Renal cortex interstitium (tissue), 15 donors: ENCODE measurements at places on chromosomes 7 and 10.

- no peak for DNase-seq
Measured at GRCh38 chr7:105677410-105677730, 96.1 kb upstream of the EFCAB10 start.

- DNase-seq, result no peak
Measured at GRCh38 chr10:14667781-14668180, 106.9 kb downstream of the FAM107B start.

- no peak for DNase-seq
Measured at GRCh38 chr7:48052748-48053147, 17.4 kb downstream of the C7orf57 start.

DNA sequence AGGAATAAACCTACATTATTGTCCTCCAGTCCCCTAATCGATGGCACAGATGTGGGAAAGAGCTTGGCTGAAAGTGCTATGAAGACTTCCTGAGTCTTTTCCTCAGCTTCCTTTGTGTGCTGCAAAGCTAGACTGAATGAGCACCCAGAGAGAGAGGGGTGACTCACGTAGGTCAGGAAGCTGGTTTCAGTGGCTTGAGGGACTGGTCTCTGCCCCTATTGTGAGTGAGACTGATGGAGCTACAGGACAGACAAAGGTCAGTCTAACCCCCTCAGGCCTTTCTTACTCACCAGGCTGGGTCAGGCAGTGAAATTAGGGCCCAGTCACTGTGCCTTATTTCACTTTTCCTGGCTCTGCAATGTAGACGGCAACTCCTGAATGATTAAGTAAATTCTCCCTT, 171.1 kb upstream of the GRB10 start:
- no peak for DNase-seq

DNA sequence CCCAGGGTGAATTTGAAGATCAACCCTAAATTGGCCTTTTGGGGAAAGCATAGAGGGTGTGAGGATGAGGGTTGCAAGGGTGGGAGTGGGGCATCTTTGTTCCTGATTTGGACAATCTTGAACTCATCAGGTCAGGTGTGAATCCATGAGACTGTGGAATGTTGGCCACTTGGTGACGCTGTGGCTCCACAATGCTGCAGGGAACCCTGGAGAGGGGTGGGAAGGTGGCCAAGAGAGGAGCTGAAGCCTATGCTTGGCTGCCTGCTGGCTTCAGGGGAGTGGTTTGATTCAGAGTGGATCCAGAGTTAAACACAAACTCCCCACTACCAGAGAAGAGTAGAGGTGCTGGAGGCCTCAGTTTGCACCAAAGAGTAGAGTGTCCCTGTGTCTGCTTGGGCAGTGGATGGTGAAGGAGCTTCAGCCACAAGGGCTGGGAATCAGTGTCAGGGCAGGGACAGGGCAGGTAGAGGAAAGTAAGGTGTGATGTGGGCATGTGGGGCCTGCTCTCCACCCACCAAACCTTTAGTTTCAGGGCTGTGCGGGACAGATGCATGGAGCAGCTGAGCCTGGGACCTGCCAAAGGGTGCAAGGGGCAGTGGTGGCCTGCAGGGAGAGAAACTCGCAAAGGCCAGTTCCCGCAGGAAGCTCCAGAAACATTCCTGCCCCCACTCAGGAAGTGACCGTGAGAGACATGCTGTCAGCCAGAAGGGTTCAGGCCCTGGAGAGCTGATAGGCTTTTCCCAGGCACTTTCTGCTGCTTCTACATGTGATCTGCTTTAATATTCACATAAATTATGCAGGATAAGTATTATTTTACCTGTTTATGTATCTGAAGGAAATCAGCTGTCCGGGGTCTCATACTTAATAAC, 81.0 kb upstream of the PRSS58 start:
- DNase-seq, result peak; percentile 19

DNA sequence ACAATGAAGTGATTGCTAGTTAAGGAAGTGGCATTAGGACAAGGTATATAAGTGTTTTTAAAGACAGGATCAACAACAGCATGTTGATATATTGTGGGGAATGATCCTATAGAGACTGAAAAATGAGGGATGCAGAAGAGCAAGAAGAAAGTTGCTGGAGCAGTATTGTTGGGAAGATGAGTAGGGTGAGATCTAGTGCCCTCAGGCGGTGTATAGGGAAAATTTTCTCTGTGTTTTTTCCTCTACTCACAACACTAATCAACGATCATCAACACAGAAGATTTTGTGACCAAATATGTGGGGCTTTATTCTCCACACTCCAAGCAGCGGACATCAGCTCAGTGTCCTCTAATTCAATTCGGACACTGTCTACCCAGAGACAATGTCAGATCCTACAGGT, 9.6 kb upstream of the PTTG1IP2 start:
- DNase-seq, result no peak

GRCh38 chr10:27716521-27716920, 29.1 kb downstream of the MKX start:
- no peak for DNase-seq

GRCh38 chr7:118629898-118630438, 405.5 kb downstream of the ANKRD7 start:
- DNase-seq, result no peak

DNA sequence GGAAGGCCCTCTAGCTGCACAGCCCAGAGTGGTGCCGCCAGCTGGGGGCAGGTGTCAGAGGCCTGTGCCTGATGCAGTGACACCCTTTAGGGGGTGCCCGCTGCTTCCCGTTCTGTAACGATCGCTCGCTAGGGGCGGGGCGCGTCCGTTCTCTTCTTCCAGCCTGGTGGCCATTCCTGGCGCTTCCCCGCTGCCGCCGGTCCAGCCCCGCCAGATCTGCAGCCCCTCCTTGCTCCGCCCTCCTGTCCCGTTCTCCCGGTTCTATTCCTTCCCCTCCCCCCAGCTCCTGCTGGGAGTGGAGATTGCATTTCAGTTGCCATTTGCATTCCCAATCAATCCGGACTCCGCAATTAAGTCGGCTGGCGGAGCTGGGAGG, 39.2 kb downstream of the AGAP3 start:
- DNase-seq, result no peak

GRCh38 chr10:131452926-131453720, 141.6 kb upstream of the TCERG1L start:
- DNase-seq, result peak; percentile 67

GRCh38 chr10:43225787-43226153, 41.1 kb downstream of the RASGEF1A start:
- no peak for DNase-seq

DNA sequence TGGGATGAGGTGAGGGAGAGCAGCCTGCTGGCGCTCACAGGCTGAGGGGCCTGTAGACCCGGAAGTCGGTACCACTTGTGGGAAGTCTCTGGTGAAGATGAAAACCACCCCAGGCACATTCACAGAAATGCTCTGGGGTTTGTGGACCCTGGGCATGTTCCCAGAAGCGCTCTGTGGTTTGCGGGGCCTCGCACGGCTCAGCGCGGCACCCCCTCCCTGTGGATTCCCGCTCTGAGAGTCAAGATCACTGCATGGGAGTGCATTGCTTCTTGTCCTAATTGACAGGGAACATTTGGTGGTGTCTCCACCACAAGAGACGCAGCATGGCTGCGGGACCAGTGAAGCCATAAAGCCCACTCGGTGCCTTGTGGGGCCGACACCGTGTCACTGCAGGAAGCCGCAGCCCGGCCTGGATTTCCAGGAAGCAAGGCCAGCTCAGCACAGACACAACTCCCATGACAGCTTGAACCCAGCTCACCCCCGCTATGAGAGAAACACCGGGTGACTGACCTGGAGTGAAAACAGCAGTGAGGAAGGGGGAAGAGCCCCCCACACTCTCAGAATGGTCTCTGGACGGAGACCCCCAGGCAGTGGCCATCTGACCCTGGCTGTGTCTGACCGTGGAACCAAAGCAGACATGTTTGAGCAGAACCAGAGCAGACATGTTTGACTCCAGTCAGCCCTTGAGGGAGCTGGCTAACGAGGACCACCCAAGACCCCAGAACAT, 157.2 kb downstream of the PTPRN2 start:
- no peak for DNase-seq

DNA sequence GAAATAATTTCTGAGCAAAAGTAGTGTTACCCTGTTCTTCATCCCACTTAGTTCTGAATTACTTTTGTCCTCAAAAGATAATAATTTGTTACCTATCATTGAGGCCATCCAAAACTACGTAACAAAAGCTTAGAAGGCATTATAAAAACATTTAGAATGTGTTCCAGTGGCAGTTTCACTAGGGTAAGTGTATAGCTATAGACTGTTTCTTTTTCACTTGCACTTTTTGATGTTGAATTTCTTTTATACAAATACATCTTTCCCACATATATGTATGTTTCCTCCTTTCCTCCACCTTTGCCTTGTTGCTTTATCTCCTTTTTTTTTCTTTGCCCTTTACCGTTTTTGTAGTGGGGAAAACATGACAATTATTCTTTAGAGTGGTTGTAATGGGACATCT, 33.5 kb downstream of the CAPZA2 start:
- no peak for DNase-seq

DNA sequence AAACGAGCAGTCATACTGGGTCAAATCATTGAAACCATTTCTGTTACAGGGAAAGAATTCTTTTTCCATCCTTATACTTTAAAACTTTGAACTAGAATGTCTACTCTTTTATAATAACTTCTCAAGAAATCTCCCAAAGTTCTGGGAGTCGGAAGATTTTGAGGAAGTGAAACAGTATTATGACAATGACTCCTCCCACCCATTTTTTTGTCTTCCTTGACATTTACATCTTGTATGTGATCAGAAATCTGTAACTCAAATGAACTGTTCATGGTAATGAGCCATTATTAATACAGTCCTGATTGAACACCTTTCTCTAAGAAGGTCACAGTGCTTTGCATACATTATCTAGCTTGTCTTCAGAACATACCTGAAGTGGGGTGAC, 227.4 kb downstream of the CELF2 start:
- no peak for DNase-seq

GRCh38 chr7:159107161-159107892, 37.3 kb downstream of the VIPR2 start:
- no peak for DNase-seq

DNA sequence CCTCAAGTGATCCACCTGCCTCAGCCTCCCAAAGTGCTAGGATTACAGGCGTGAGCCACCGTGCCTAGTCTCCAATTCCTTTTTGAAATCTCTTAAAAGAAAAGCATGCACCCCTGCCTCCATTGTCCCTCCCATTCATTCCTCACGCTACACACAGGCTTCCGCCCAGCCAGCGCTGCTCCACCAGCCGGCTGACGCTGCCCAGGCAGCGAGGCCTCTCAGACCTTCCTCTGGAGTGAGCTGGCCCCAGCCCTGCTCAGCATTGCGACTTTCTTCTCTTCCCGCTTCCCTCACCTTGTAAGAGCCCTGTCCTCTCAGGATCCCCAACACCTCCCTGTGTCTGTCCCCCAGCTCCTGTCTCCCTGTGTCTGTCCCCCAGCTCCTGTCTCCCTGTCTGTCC, 23.6 kb downstream of the RGS10 start:
- DNase-seq, result no peak

DNA sequence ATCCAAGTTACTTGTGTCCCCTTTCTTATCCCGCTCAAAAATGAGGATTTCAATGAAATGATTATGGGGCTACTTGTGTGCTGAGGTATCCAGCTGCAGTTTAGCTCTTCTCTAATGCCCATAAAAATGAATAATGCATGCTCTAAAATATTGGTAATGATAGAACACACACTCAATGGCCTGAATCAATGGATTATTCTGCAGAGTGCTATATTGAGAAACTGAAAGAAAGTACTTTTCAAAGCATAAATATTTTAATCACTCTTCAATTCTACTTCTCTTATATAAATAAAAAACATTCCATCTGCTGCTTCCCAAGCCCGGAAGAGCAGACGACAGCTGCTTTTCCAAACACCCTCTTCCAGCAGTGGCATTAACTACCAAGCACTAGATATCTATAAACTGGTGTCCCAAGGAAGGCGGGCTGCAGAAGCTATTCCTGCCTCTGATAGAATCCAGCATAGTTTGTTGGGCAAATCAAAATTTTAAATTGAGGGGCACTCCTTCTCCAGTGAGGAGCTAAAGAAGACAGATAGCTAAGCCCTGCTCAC, 284.9 kb upstream of the AOAH start:
- DNase-seq, result no peak
